Stimulated activated CD8-positive, alpha-beta memory T cell treated with anti-CD3 and anti-CD28 coated beads, Interleukin-7, amount 100 ng/mL, for 1 hour (primary cell): ENCODE measurements at places on chromosomes 4 and X.

DNA sequence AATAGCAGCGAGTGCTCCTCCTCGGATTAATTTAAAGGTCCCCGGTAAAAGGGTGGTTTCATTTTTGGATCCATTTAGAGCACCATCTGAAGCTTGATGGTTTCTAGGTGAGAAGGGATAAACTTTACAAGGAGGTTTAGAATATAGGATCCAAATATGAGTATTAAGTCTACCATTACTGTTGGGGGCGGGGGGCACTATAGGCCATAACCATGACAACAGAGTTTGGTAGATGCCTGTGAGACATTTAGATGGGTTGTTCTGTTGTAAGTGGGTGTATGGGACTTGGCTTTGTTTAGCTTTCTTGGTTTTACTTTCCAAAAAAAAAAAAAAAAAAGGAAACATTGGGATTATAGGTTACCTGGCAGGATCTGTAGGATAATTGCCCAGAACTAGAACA lies 92.7 kb downstream of the TENT5D start:
- DNase-seq, result no peak

- DNase-seq, result no peak
Measured at GRCh38 chrX:135425026-135425965, 3.6 kb downstream of the SMIM10L2A start.

- DNase-seq, result no peak
Measured at GRCh38 chr4:130922955-130923354, 1827.0 kb downstream of the C4orf33 start.

- DNase-seq, result no peak
Measured at GRCh38 chrX:150503898-150504219, 64.6 kb upstream of the MTM1 start.

DNA sequence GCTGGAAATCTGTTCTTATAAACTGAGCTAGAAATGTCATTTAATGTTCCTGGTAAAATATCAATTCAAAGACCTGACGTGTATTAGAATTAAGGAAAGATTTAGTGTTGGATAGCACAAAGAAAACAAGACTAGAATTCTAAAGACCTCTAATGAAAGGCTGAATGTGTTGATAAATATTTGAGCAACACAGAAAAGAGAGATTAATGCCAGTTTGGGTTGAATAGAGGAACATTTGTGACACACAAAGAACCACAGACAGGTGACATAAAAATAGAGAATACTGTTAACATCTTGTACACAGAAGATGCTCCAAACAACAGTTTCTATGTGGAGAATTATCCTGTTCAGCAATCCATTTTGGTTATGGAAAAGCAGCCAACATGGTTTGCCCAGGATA lies 222.1 kb upstream of the GALNT7 start:
- DNase-seq, result no peak

DNA sequence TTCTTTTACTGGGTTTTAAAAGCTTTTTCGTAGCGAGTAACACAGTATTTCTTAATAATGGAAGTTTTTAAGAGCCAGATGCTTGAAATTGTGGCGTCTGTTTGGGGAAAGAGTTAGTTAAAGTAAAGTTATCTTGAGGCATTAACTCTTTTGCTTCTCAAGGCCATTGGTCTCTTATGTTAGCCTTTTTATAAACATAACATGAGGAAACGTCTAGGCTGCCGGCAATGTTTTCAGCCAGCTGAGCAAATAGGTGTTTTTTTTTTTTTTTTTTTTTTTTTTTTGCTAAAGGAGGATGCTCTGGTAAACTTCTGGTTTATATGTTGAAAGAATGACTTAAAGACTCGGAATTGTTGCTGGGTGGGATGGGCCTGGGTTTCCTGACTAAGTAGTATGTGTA lies 51.1 kb upstream of the RBMX start:
- DNase-seq, result no peak

DNA sequence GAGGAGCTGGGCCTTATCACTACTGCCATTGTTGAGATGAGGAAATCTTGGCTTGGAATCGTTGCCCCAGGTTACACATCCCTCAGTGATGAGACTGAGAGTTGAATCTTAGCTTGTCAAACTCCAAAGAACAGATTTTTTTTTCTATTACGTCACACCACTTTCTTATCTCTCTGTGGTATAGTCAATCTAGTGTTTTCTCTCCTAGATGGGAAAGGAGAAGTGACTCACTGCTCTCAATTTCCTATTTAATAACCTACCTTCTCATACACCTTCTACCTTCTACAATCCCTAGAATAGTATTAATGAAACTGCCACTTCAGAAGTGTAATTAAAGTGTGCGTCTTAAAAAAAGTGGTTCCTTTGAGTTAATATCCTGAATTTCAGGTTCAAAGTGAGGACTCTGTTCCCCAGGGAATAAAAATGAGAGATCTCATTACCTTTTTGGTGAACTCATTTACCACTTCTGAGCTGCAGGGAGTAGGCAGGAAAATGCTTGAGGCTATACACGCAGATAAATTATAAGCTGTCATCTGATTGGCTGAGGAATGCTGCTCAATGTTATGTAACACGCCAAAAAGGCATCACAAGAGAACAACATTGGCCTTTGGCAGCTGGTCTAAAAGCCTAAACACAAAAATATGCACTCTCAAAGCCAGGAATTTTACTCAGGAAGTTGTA lies 59.3 kb downstream of the MAD2L1 start:
- no peak for DNase-seq

DNA sequence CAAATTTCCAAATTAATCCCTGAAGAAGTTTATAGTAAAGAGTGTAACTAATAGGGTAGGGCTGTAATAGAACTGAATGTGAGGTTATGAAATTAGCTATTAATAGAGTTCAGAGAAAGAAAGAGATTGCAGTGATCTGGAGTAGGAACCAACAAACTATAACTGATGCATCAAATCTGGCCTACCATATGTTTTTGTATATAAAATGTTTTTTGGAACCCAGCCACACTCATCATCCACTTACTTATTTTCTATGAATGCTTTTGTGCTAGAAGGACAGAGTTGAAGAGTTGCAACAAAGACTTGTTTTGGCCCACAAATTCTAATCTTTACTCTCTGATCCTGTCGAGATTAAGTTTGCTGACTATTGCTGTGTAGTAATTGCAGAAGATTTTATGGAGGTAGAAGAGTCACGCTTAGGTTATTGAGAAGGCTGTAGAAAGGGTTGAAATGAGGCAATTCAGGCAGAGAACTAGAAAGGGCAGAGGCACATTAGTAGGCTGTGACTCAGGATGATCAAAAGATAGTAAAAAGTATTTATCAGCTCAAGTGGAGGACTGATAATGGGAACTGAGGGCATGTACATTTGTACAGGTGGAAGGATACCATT lies 298.7 kb upstream of the EMCN start:
- no peak for DNase-seq

- DNase-seq, result no peak
Measured at GRCh38 chr4:86586160-86586572, 7.9 kb upstream of the PTPN13 start.

- no peak for DNase-seq
Measured at GRCh38 chr4:167787231-167787630, 305.1 kb upstream of the ANXA10 start.

- no peak for DNase-seq
Measured at GRCh38 chr4:168057412-168057811, 34.9 kb upstream of the ANXA10 start.

GRCh38 chr4:130322439-130322838 lies 1226.5 kb downstream of the C4orf33 start:
- no peak for DNase-seq

- DNase-seq, result no peak
Measured at GRCh38 chr4:76691807-76692582, 205.9 kb downstream of the SOWAHB start.

DNA sequence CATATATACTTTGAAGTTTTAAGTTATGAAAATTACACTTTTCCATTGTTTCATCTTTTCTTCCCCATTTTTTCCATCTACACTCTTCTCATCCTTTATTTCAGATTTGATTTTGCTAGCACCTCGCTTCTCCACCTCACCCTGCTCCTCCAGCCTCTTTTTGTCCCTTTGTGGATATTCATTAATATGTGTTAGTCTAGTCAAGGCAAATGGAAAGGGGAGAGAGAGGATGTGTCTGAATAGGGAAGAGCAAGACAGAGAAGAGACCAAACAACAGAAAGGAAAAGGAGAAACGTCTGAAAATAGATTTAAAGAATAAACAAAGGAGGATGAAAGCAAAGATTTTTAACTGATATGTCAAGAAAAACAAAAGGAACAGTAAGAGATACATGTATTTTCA lies 24.1 kb downstream of the GPM6A start:
- DNase-seq, result no peak

GRCh38 chr4:151537687-151538086 lies 128.7 kb downstream of the FHIP1A start:
- DNase-seq, result no peak

DNA sequence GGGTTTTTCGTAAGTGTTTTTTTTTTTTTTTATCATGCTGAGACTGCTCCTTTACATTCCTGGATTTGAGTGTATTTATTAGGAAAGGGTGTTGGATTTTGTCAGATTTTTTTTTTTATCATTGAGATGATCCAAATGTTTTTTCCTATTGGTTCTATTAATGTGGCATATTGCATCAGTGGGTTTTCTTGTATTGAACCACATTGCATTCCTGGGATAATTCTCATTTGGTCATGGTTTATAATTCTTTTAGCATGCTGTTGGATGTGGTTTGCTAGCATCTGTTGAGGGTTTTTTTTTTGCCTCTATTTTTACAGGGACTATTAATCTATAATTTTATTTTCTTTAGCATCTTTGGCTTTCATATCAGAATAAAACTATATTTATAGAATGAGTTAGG lies 28.8 kb downstream of the COL4A5 start:
- DNase-seq, result no peak

- no peak for DNase-seq
Measured at GRCh38 chrX:41468647-41469323, 21.6 kb downstream of the NYX start.

GRCh38 chrX:147850875-147851274 lies 60.8 kb upstream of the FMR1 start:
- DNase-seq, result no peak

GRCh38 chrX:114842181-114842580 lies 175.2 kb downstream of the IL13RA2 start:
- no peak for DNase-seq

DNA sequence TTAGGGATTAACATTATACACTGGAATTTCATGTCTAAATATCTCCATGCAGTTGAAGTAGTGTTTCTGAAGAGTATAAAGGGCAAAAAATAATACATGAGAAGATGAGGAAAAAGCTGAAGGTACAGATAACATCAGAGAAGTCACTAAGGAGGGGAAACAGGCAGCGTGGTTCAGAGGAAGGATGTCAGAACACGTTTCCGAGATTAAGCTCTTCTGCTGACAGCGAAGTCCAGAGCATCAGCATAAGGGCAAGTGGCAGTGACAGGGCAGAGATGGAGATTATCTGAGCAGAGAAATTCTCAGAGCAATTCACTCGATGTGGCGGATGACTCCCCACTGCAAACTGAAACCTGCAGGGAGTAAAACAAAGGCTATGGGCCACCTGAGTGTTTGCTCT lies 443.2 kb upstream of the FRG1 start:
- DNase-seq, result no peak

DNA sequence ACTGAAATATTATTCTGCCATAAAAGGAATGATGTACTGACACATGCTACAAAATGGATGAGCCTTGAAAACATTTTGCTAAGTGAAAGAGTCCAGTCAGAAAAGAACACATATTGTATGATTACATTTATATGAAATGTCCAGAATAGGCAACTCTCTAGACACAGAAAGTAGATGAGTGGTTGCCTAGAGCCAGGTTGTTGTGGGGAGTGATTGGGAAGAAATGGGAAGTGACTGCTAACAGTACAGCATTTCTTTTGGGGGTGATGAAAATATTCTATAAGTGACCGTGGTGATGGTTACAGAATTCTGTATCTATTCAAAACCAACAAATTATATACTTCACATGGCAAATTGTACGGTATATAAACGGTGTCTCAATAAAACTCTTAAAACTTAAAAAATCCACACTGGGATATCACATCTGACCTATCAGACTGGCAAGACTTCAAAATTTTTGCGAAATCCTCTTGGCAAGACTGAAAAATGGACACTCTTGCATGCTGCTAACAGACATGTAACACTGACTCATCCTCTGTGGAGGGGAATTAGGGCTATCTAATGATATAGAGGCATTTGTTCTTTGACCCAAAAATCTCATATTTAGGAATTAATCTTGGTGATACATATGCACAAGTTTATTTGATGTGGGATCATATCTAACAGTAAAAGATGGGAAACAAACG lies 71.8 kb downstream of the FAM13A start:
- no peak for DNase-seq

- no peak for DNase-seq
Measured at GRCh38 chr4:78949735-78950134, 10.5 kb upstream of the PAQR3 start.

DNA sequence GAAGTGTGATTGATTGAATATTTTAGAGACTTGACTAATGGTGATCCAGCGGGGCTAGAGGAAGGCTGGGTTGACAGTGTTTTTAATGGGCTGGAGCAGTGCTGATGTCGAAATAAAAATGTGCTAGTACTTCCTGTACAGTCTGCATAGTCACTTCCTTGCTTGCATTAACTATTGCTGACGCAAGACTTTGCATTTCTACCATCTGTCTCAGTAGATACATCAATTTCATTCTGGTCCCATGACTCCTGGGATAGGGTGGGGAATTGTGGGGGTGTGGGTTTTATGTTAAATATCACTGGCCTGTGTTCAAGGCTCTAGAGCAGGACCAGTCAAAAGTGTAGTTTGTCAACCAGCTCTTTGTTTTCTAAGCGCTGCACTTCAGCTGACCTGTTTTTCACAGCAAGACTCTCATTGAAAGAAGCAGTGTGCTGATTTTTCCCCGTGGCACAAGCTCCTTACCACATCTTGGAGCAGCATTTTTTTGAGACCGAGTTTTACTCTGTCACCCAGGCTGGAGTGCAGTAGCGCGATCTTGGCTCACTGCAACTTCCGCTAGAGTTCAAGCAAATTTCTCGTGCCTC lies 35.2 kb upstream of the PHEX start:
- no peak for DNase-seq

DNA sequence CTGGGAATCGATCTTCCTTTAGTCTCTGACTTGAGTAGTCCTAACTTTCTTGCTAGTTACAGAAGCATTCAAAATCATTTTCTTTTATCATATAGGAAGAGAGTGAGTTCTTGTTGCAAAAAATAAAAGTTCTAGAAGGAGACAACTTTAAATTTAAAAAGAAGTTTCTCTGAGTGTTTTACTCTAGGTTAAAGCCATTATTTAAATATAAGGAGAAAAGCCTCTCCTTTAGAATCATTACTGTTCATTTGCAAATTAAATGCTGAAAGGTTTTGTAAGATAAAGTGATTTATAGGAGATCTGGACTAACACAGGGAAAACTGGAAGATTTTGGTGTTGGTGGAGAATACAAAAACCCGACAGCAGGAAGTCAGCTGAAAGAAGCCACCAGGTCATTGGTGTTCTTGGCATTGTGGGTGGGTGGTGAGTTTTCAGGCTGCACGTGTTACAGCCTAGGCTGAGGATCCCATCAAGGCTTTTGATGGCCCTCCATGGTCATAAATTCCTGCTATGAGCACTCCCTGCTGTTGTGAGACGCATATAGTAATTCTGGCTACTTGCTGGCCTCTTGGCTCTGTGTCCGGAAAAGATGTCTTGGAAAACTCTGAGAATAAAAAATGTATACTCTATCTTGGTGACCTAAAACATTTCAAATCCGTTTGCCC lies 81.6 kb downstream of the GPAT3 start:
- no peak for DNase-seq

- DNase-seq, result no peak
Measured at GRCh38 chrX:154020536-154021115, 924 bp upstream of the IRAK1 start.

- no peak for DNase-seq
Measured at GRCh38 chr4:99655308-99656081, 2.1 kb downstream of the C4orf54 start.

GRCh38 chr4:13166214-13166613 lies 317.9 kb downstream of the RAB28 start:
- no peak for DNase-seq

- DNase-seq, result no peak
Measured at GRCh38 chr4:108729731-108730130, 33.1 kb downstream of the ETNPPL start.
